ENCODE measurements at places on chromosomes 3 and 15.

DNA sequence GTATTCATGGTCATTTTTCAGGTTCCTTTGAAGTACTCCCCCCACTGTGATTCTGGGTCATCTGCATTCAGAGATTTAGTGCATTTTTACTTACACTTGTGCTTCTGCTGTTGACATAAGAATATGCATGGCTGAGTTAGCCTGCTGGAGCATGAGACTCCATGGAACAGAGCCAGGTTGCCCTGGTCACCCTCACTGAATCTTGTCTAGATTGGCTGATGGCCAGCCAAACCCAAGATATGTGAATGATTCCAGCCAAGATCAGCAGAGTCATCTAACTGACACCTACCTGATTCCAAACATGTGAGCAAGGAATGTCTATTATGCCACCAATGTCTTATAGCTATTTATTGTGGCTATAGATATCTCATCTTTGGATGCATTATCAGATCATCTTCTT lies 25.1 kb downstream of the DTWD1 start:
- DNase-seq, result no peak

DNA sequence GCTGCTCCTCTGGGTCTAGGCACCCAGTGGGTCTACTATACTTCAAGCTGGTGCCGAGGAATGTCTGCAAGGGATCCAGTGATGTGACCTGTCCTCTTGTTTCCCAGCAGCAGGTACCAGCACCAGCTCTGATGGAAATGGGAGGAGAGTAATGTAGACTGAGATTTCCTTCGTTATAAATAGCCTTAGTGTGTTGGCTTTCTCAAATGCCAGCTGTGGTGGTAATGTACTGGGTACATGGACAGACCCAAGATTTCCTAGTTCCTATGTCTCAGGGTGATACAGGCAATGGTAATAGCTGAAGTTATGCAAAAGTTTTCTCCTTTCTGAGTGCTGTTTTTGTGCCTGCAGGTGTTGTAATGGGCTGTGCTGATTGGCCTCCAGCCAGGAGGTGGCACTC lies 33.0 kb upstream of the ABI3BP start:
- no peak for DNase-seq

GRCh38 chr15:52151353-52151752 lies 38.8 kb upstream of the BCL2L10 start:
- DNase-seq, result no peak

- peak; percentile 9 for DNase-seq
Observed at GRCh38 chr3:87145553-87145952, 81.6 kb upstream of the CHMP2B start.

GRCh38 chr3:42678447-42678846 lies 6.9 kb upstream of the KLHL40 start:
- no peak for DNase-seq

GRCh38 chr3:99997293-99997692 lies 117.0 kb downstream of the FILIP1L start:
- no peak for DNase-seq

GRCh38 chr15:99187936-99188335 lies 61.4 kb downstream of the TTC23 start:
- DNase-seq, result no peak

DNA sequence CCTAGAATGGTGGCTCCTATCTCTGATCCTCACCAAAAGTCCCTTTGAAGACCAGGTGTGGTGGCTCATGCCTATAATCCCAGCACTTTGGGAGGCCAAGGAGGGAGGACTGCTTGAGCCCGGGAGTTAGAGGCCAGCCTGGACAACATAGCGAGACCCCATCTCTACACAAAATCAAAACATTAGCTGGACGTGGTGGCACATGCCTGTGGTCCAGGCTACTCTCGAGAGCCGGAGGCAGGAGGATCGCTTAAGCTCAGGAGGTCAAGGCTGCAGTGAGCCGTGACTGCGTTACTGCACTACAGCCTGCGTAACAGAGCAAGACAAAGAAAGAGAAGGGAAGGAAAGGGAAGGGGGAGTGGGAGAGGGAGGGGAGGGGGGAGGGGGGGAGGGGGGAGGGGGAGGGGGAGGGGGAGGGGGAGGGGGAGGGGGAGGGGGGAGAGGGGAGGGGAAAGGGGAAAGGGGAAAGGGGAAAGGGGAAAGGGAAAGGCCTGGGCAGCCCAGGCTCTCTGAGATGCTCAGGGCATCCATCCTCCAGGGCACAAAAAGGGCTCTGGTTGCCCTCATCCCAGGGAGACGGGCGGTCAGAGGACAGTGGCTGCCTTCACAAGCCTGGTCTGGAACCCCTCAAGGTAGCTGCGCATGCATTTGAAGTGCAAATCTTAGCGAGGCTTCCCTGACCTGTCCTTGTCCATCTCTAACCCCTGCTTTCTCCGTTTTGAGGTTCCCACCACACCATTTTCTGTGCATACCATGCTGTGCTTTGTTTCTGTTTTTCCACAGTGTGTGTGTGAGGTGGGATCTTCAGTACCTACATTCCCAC lies 76.1 kb downstream of the LDHAL6B start:
- DNase-seq, result no peak

DNA sequence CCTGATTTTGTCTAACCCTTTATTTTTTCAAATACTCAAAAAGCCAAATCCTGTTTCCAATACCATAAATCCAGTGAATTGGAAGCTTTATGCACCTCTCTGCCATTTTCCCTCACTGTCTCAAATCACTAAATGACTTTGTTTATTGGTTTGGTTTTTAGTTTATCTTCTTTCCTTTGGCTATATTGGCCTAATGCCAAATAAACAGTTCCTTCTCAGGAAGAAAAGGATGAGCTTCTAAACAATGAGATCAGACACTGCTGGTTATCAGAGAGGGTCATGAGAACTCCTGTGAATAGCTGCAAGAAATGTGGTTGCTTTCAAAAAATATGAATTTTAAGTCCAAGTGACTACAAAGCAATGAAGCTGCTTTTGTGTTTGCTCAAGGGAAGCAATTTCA lies 359.9 kb downstream of the MECOM start:
- no peak for DNase-seq

DNA sequence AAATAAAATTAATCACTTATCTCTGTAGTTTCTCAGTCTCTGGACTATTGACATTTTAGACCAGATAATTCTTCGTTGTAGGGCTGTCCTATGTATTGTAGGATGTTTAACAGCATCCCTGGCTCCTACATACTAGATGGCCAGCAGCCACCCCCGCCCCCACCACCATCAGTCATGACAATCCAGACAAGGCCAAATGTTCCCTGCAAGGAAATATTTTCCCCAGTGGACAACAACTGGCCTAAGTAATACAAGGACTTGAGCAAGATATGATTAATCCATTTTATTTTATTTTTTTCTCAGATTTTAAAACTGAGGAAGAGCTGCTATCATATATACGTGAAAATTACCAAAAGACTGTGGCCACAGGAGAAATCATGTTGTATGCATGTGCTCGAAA lies 23.8 kb downstream of the TICRR start:
- no peak for DNase-seq

DNA sequence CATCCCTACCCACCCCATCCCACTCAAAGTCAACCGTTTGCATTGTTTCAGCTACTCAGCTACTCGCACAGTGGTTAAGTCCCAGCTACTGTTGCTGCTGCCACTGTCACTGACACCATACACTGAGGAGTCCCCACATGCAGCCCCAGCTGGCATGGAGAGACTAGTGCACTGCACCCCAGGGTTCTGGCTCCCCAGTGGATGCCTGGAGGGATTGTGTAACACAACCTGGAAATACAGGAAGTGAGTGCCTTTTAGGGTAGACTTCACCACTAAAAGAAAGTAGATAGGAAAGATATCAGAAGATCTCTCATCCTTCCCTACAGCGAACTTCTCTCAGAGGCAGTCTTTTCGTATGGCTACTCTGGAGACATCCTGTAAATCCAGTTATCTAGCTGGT lies 169.2 kb upstream of the STRIT1 start:
- no peak for DNase-seq

GRCh38 chr15:68764090-68764489 lies 56.6 kb downstream of the ANP32A start:
- DNase-seq, result no peak

- DNase-seq, result no peak
Observed at GRCh38 chr15:33369941-33370622, 59.3 kb downstream of the RYR3 start.

- no peak for DNase-seq
Observed at GRCh38 chr3:21705769-21706168, 45.2 kb downstream of the ZNF385D start.

GRCh38 chr3:98954791-98955604 lies 53.5 kb upstream of the DCBLD2 start:
- no peak for DNase-seq

DNA sequence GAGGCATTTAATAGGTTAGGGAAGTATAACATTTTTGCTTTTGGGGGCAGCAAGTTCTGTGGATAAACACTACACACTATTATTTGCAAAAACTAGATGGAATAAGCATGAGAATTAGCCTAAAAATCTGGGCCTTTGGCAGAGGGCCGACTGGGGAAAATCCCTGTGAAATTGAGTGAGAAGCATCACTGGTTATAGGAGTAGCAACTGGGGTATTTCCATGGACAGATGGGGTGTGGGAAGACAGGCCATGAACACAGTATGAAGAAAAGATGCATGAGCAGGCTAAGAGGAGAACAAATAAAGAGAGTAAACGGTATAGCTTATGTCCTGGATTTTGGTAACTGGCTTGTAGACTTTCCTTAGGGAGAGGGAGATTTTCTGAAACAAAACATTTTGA lies 32.9 kb upstream of the CSPG5 start:
- DNase-seq, result no peak

GRCh38 chr15:100276506-100276905 lies 65.3 kb downstream of the ADAMTS17 start:
- no peak for DNase-seq

DNA sequence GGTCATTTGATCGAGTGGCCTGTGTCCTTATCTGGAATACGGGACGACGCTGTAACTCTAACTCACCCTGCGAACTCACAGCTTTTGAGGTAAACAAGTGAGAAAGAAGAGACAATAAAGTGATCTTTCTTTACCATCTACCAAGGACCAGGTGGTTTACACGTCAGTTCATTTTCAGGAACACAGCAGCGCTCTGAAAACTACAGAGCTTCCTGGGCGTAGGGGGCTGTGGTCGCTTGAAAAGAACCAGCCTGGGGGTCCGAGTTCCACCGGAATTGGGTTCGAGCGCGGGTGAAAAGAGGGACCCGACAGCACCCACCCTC lies 357 bp downstream of the KIAA1143 start:
- DNase-seq, result no peak

- no peak for DNase-seq
Observed at GRCh38 chr3:88725440-88726165, 381.8 kb upstream of the EPHA3 start.

DNA sequence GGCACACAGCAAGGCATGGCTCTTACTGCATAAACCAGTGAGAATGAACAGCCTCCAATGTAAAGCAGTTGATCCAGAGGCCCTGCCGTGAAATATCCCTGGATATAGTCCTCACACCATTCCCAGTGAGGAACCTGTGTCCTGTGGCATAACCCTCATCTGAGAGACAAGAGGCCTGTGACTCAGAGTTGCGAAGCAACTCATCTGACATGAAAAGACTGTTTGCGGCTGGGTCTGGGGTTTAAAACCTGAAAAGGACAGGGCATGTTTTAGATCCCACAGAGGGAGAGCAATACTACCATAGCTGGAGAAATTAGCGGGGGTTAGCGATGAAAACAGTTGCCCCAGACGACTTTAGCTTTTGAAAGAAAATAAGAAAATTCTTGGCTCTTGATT lies 165.3 kb upstream of the BHLHE40 start:
- DNase-seq, result no peak
